ENCODE measurements at places on chromosomes 7 and 10.

DNA sequence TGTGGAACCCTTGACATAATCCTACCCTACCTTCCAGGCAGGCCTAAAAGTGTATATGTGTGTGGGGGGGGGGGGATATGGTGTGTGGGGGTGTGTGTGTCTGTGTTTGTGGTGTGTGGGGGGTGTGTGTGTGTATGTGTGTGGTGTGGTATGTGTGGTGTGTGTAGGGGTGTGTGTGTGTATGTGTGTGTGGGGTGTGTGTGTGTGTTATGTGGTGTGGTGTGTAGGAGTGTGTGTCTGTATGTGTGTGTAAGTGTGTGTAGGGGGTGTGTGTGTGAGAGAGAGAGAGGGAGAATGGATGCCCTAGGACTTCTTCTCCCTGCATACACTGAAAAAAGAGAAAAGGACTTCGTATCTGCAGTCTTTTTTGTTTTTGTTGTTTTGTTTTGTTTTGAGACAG, 12.3 kb upstream of the IMPDH1 start:
- no peak for DNase-seq

GRCh38 chr10:120477021-120477742, 20.2 kb downstream of the PLPP4 start:
- peak; percentile 93 for DNase-seq

GRCh38 chr10:11798845-11799735, 24.1 kb upstream of the PROSER2 start:
- DNase-seq = peak; percentile 79

DNA sequence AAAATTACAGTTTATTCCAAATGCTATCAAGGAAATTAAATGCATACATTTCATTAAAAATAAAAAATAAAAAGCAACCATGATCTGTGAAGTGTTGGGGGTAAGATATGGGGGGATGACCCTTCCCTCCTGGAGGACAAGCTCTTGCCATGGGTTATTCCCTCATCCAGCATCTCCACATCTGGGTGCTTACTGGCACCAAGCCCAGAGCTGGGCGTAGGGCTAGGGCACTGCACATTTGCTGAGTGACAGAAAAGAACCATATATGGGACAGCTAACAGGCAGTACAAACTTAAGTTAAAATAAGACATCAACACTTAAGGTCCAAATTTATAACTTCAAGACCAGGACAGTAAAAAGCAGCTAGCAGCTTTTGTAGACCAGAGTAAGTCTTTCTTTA, 10.2 kb downstream of the CCDC6 start:
- no peak for DNase-seq

- DNase-seq = no peak
Measured at GRCh38 chr10:35564341-35564968, 40.7 kb upstream of the GJD4 start.

- peak; percentile 19 for DNase-seq
Measured at GRCh38 chr7:6437251-6437650, 10.5 kb downstream of the DAGLB start.

GRCh38 chr7:116984917-116985316, 31.6 kb downstream of the ST7 start:
- no peak for DNase-seq

DNA sequence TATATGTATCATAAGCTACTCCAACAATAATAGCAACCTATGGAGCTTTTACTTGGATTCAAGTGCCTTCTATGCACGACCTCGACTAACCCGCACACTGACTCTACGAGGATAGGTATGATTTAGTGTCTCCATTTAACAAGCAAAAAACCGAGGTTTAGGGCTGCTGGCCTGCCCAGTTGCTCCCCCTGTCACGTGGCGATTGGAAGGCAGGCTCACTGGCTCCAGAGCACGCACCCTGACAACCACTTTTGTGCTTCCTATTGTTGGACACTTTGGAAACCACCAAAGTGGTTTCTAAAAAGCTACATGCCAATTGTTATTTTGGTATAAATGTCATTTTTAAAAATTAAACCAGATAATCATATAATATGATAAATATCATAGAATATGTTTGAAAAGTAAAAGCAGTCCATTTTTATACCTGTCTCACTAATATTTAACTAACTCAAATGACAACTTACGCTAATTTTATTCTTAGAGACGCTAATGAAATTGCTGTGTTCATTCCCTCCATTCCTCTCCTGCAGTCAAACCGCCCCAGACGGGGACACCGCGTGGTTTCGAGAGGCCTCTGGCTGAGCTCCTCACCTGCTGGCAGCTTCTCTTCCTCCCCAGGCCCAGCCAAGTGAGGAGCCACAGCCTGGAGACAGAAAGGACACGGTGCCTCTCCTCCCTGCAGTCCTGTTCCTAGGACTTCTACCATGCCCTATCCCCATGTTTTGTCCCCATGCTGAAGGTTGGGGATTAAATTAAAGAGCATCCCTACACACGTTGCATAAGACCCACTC, 22.2 kb upstream of the RHEB start:
- no peak for DNase-seq

DNA sequence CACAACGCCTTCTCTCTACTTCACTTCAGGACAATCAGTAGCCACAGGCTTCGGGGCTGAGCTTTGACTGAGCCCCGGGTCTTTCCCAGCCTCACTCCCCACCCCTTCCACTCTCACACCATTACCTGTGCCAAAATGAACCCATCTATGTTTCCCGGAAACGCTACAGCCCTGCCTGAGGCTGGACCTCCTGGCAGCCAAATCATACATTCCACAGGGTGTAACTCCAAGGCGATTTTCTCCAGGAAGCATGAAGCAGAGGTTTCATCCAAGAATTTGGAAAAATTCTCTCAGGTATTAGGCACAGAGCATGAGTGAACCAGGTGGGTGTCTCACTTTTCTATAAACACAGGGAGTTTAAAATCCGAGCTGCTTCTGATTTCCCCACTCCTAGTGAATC, 286.3 kb downstream of the TNS3 start:
- peak; percentile 10 for DNase-seq

GRCh38 chr7:17697128-17697881, 243.0 kb downstream of the SNX13 start:
- no peak for DNase-seq

DNA sequence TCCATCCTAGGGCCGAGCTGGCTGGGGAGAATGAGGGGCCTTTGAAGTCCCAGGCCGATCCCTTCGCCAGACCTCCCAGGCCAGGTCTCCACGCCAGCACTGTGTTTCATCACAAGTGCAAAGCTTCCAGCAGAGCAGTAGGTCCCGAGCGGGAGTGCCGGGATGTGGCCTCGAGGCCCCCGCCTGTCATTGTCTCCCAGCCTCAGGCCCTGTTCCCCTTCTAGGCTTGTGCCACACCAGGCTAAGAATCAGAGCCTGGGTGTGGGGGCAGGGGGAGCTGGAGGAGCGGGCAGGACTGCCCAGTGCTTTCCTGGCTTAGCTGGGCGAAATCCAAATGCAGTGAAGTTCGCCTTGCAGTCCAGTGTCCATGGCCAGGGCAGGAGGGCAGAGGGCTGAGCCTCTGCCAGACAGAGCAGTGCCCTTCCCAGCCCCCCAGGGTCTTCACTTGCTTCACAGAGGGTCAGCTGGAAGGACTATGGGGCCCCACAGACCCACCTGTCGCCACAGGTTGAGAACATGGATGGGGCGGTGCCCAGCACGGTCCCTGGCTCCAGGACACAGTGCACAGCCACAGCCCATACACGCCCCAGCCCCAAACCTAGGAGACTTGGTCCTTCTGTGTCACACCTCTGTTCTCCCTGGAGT, 20.2 kb upstream of the PFKFB3 start:
- DNase-seq = no peak

DNA sequence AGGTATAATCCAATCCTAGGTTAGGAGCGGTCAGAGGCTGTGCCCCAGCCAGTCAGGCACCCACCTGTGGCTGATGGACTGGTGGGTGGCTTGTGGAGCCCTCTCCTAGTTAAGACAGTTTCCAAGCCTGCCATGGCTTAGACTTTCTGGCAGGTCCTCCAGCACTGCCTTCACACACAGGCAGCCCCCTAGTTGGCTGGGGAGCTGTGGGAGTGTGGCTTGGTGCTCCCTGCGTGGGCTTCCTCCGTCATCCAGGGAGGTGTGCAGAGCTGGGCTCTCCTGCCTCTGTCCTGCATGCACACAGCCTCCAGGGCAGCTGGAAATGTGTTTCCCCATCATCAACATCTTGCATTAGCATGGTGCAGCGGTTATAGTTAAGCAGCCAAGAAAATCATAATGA, 84.3 kb upstream of the RHEB start:
- no peak for DNase-seq

DNA sequence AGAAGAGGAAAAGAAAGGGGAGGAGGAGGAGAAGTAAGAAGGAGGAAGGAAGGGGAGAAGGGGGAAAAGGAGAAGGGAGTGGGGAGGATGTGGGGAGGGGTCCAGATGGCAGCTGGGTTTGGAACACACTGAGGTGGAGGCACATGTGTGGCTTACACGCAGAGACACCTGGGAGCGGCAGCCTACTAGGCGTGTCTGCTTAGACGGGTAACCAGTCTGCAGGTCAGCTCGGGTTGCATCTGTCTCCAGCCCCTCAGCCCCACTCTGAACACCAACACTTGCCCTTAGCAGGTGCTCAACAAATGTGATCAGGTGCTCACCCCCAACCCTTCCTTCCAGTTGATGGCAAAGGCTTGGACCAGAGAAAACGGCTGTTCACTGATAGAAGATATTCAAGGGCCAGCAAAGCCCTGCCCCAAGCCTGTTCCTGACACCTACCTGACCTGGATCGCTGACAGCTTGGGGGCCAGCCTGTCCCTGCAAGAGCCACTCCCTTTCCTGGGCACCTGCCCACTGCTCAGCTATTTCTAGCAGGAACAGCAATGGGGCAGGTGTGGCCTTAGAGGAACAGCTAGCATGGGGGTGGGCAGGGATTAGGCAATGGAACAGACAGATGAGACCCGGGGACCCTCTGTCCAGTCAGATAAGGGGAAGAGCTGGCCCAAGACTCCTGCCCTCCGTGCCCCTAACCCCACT, 70.5 kb downstream of the SH3PXD2A start:
- no peak for DNase-seq

DNA sequence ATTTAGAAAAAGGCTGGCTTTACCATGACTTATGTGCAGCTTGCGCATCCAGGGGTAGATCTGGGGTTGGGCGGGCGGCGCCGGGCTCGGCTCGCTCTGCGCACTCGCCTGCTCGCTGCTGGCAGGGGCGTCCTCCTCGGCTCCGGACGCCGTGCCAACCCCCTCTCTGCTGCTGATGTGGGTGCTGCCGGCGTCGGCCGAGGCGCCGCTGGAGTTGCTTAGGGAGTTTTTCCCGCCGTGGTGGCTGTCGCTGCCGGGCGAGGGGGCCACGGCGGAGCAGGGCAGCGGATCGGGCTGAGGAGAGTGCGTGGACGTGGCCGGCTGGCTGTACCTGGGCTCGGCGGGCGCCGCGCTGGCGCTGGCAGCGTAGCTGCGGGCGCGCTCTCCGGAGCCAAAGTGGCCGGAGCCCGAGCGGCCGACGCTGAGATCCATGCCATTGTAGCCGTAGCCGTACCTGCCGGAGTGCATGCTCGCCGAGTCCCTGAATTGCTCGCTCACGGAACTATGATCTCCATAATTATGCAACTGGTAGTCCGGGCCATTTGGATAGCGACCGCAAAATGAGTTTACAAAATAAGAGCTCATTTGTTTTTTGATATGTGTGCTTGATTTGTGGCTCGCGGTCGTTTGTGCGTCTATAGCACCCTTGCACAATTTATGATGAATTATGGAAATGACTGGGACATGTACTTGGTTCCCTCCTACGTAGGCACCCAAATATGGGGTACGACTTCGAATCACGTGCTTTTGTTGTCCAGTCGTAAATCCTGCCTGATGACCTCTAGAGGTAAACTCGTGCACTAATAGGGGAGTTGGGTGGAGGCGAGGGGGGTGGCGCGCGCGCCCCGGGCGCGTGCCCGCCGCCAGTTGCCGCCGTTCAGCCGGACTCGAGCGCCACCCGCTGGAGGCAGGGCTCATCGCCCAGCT, at the start of gene HOXA5:
Gene HOXA5, minus strand, starts transcription at position 659 of the 927 bp plus-strand sequence. Its CDS starts 74 bp downstream, at position 585.
- peak; percentile 98 for DNase-seq

GRCh38 chr7:29623973-29624372, 60.3 kb downstream of the PRR15 start:
- peak; percentile 40 for DNase-seq

DNA sequence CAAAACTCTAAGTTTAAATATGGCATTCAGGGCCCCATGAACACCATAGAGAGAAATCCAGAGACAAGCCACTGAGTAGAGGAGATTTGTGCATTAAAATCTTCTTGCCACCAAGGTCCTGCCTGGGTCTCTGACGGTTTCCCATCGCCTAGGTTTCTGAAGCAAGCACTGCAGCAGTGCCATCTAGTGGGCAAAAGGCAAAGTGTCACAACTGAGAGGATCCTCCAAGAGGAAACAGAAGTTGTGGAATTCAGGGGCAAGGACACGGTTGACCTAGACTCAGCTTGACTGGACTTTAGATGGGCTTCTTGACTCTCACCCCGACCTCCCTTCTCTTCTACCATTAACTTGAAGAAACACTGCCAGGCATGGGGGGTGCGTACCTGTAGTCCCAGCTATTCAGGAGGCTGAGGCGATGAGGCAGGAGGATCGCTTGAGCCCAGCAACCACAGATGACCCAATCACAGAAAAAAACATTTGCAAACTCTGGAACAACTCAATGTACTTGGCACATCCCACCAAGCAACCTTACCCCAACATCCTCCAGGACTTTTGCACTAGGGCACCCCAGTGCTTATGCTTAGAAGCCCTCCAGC, 604.1 kb downstream of the GALNT17 start:
- DNase-seq = peak; percentile 21

DNA sequence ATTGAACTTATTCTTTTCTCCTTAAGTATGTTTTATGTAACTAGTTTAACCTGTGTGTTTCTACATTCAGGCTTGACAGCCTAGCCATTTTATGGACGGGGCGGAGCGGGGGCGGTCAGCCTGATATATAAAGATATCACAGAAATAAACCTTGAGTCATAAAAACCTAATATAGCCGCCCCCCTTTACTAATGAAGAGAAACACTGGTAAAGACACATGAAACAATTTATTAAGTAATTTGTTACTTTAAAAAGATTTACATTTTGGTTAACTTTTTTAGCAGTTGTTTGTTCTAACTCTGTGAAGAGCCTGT, 84.0 kb downstream of the MAPK8 start:
- DNase-seq = no peak

DNA sequence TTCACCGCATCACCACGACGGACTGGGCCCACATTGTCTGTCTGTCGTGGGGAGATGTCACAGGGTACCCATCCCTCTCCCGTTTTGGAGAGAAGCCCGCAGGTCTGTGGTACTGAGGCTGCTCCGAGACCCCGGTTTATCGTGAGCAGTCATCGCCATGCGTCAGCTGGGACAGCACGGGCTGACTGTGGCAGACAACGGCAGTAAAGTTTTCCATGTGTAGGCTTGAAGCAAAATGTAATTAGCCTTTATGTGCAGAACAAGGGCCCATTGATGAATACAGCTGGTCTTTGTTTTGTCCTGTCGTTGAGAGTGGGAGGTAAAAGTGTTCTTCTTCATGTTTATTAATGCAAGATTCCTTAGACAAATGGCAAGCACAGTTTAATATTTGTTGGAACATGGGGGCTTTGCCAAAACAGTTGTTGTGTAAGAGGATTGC, 167.4 kb upstream of the SH2B2 start:
- DNase-seq = no peak

DNA sequence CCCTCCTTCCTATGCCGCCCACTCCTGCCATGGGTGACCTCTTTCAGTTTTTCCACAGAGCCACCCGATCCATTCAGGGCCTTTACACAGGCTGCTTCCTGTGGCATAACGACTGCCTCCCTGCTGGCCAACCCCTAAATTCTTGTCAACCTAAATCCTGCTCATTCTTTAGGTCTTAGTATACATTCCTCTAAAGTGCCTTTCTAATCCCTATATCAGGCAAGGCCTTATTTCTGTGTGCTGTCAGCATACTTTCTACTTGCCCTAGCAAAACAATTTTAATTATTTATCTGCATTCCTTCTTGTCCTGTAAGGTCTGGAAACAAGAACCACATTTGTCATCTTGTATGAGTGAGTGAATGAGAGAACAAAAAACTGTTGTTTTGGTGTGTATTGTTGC, 132.4 kb downstream of the DNAH11 start:
- DNase-seq = no peak
